Left renal cortex interstitium (tissue), 4 donors: ENCODE measurements at places on chromosomes 2 and 18.

DNA sequence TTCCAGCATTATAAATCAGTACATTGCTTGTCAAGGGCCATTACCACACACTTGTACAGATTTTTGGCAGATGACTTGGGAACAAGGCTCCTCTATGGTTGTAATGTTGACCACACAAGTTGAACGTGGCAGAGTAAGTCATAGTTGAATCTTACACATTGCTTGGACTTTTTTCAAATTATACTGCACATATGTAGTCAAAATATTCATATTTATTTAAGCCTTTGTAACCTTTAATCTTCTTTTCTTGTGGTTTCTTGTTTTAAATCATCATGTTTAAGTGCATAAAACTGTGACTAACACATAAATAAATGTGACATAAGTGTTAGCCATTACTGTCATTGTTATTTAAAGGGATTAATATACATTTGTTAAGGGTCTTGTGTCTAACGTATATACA lies 52.1 kb upstream of the EPB41L5 start:
- no peak for DNase-seq

- no peak for DNase-seq
These were observed 15.8 kb upstream of the TRPM8 start for GRCh38 chr2:233901367-233901766.

GRCh38 chr2:25043241-25043867 lies 1.5 kb downstream of the EFR3B start:
- DNase-seq = no peak

DNA sequence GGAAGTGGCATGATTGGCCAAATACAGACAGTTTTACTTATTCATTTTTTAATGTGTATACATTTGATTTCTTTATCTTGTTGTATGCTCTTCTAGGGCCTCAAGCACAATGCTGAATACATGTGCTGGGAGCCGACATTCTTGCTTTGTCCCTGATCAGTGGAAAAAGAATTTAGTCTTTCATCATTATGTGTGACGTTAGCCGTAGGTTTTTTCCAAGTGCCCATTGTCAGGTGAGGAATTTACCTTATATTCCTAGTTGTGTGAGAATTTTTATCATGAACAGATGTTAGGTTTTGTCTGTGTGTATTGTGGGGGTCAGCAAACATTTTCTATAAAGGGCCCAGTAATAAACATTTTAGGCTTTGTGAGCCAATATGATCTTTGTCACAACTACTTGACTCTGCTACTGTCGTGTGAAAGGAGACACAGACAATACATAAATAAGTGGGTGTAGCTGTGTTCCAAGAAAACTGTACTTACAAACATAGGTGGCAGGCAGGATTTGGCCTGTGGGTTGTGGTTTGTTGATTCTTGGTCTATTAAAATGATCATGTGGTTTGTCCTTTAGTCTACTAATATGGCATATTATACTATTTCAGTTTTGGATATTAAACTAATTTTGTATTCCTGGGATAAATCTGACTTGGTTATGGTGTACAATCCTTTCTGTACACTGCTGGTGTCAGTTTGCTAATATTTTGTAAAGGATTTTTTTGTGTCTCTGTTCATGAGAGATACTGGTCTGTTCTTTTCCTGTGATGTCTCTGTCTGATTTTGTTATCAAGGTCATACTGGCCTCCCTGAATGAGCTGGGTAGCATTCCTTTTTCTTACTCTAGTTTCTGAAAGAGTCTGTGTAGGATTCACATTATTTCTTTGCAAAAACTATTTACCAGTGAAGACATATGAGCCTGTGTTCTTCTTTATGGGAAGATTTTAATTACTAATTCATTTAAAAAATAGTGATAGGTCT lies 132.2 kb upstream of the SMAD7 start:
- no peak for DNase-seq

DNA sequence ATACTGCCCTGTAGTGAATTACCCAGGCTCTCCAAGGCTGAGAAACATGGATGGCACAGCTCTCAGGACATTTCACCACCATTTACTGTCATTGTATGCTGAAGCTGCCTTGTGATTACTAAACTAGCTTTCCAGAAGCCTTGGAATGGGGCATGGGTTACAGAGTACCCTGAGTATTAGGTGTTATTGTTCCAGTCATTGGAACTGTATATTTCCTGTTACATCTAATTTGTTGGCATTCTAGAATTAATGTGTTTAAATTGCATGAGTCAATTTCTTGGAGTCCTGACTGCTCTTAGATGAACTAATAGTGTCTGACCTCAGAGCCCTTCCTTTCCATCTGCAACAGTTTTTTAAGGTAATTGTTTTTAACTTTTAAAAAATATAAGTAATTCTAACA lies 9.0 kb downstream of the DGUOK start:
- no peak for DNase-seq
